CD8-positive, alpha-beta T cell (primary cell): ENCODE measurements at places on chromosomes 4 and X.

DNA sequence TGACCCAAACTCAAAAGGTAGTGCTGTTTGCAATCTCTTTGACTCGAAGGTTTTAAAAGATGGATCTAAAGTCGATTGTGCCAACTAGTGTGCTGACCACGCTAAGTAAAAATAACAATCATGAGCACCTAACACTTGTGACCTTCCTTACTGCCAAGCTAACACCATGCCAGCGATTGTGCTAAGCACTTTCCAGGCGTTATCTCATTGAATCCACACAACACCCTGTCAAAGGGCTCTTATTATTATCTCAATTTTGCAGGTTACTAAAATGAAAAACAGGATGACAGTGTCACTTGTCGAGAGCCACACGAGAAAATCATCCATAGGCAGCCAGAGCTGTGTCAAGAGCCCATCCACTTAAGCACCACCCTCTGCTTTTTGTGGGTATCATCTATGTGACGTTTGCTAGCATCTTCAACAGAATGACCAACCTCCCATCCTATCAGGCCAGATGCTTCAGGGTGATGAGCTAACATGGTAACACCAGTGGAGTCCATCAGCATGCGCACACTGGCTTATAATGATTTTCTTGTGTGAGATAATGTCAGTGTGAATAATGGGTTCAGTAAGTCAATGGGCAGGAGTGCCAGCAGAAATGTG lies 893 bp upstream of the GAB3 start:
- DNase-seq = no peak

DNA sequence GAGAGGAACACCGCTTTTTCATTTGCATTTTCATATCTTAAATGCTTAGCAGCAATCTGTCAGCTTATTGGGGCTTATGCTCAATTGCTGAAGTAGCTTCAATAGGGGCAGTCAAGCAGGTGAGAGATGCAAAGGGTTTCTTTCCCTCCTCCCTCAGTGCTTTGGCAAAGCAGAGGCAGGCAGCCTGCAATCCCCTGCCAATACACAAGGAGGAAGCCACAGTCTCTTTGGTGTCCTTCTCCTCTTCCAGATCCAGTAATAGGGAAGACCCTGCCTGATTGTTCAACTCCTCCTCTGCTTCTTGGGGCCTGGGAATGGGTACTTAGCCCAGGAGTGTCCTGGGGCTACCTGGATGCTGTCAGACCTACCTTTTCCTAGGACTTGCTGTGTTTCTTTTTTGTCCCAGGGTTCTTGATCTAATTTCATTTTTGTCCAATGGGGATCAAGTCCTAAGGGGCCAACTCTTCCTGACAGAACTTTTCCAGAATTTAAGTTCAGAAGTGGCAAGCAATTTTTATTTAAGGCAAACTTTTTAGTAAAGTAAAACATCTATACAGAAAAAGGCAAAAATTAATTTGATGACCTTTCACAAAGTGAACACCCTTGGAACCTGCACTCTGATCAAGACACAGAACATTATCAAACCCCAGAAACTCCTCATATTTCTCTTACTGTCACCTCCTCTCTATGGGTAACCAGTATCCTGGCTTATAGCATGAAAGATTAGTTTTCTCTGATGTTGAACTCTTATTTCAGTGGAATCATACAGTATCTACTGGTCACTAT lies 260.3 kb downstream of the PPP3CA start:
- no peak for DNase-seq

GRCh38 chr4:142660728-142661127 lies 185.4 kb downstream of the INPP4B start:
- no peak for DNase-seq

DNA sequence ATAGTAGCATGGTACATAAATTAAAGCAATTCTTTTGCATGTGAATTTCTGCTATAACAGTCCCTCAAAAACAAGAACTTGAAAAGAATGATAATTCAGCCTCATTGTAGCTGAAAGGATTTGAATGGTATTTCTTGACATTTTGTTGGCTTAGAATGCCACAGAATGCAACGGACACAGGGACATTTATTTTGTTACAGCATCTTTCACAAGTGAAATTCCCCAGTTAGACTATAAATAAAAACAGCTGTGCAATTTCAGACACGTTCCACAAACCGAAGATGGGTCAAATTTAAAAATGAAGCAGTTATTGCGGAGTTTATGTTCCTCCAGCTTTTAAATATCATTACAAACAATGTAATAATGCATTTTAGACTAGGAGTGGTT lies 82.8 kb upstream of the AMELX start:
- no peak for DNase-seq

GRCh38 chrX:43968359-43968781 lies 4.8 kb downstream of the NDP start:
- no peak for DNase-seq

- no peak for DNase-seq
Observed at GRCh38 chrX:30278365-30278764, 30.8 kb downstream of the NR0B1 start.

- DNase-seq = no peak
Observed at GRCh38 chr4:97720869-97721432, 422.3 kb downstream of the STPG2 start.

GRCh38 chr4:7863911-7864681 lies 75.6 kb downstream of the AFAP1 start:
- DNase-seq = no peak

DNA sequence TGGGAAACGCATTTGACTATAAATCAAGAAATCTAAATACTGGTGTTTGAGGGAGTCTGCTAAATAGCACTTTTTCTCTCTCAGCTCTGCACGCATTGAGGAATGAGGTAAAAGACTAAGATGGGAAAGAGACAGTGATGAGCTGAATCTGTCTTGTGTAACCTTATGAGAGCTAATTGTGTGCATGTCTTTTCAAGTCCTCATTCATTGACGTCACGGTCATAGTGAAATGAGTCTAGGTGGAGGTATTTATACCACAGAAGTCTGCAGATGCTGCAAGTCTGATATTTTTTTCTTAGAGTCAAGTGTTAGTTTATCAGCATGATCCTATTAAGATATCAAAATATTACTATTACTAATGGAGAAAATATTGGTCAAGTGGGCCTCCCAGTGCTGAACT lies 361.5 kb upstream of the HS3ST1 start:
- no peak for DNase-seq

DNA sequence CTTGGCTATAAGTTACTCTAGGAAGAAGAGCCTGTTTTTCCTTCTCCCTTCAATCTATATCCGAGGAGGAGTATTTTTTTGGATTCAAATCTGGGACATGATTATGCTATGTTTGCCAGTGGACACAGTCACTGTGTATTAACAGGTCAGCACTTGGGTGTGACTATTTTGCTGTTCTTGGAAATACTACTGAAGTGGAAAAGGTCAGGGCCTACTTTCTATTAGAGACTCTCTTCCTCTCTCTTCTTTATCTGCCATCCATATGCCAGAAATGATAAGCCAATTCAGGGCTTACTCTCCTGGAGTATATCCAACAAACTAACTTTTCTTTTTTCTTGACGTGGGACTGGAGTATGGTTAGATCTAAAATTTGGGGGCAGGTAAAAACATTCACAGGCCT lies 40.5 kb downstream of the MID1IP1 start:
- no peak for DNase-seq

GRCh38 chrX:120514236-120514635 lies 45.1 kb upstream of the LAMP2 start:
- no peak for DNase-seq

GRCh38 chrX:107978707-107979307 lies 3.4 kb downstream of the TEX13B start:
- DNase-seq = no peak

GRCh38 chr4:110639207-110640090 lies 16.6 kb upstream of the PITX2 start:
- DNase-seq = no peak

DNA sequence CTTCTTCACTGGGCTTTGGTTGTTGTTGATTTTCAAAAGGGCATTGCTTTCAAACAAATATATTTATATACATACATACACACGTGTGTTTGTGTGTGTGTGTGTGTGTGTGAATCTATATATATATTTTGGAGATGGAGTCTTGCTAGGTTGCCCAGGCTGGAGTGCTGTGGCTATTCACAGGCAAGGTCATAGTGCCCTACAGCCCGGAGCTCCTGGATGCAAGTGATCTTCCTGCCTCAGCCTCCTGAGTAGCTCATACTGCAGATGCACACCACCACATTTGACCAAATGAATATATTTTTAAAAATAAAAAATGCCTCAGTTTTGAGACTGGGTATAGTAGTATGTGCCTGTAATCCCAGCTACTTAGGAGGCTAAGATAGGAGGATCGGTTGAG lies 34.4 kb downstream of the FRAS1 start:
- DNase-seq = no peak

DNA sequence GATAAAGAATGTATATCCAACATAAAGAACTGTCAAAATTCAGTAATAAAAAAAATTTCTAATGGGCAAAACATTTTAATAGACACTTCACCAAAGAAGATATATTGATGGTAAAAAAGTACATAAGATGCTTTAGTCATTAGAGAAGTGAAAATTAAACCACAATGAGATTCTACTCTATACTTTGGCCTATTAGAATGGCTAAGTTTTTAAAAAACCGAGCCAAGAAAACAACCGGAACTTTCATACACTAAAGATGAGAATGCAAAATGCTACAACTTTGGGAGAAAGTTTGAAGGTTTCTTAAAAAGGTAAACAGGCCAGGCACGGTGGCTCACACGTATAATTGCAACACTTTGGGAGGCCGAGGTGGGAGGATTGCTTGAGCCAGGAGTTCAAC lies 20.8 kb downstream of the CNOT6L start:
- no peak for DNase-seq

GRCh38 chr4:117814277-117815246 lies 219.7 kb upstream of the NDST3 start:
- no peak for DNase-seq

- DNase-seq = no peak
Observed at GRCh38 chr4:99438405-99438780, 3.3 kb upstream of the ADH7 start.

GRCh38 chrX:130385520-130385919 lies at the start of gene GPR119:
TSS of gene GPR119 (minus strand) at chrX:130385674. CDS start at chrX:130385447, 227 bp downstream.
- no peak for DNase-seq

GRCh38 chr4:30801876-30802275 lies 81.7 kb downstream of the PCDH7 start:
- no peak for DNase-seq

DNA sequence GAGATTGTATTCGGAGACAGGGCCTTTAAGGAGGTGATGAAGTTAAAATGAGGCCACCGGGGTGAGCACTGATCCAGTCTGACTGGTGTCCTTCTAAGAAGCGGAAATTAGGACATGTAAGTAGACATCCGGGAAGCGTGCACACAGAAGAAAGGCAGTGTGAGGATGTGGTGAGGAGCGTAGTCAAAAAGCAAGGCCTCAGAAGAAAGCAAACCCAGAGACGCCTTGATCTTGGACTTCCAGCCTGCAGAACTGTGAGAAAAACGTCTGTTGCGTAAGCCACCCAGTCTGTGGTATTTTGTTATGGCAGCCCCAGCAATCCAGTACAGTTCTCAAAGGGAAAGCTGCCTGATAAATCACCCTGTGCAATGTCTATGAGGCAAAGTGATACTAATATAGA lies 153.5 kb downstream of the KCNIP4 start:
- peak; percentile 54 for DNase-seq

DNA sequence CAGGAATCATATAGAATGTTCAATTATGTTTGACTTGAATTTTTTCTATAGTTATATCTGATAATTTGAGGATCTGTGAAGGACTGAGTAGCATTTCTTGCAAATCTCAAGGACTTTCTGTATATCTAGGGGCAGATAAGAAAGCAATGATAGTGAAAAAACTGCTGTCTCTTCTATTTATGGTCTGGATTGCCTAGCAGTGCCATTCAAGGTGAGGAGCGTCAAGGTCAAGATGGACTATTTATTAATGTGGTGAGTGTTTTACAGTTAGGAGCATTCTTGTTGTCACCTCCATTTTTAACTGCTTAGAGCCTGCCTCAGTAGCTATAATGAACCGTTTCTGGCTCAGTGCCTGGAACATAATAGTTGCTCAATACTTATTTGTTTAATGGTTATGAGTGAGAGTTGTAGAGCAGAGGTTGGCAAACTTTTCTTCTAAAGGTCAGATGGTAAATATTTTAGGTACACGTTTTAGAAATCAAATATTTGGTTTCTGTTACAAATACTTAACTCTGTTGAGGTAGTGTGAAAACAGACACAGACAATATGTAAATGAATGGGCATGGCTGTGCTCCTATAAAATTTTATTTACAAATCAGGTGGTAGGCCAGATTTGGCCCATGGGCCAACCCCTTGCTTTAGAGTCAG lies 523.2 kb upstream of the IGFBP7 start:
- DNase-seq = no peak

GRCh38 chr4:76546327-76546726 lies 111.3 kb downstream of the SHROOM3 start:
- DNase-seq = no peak

DNA sequence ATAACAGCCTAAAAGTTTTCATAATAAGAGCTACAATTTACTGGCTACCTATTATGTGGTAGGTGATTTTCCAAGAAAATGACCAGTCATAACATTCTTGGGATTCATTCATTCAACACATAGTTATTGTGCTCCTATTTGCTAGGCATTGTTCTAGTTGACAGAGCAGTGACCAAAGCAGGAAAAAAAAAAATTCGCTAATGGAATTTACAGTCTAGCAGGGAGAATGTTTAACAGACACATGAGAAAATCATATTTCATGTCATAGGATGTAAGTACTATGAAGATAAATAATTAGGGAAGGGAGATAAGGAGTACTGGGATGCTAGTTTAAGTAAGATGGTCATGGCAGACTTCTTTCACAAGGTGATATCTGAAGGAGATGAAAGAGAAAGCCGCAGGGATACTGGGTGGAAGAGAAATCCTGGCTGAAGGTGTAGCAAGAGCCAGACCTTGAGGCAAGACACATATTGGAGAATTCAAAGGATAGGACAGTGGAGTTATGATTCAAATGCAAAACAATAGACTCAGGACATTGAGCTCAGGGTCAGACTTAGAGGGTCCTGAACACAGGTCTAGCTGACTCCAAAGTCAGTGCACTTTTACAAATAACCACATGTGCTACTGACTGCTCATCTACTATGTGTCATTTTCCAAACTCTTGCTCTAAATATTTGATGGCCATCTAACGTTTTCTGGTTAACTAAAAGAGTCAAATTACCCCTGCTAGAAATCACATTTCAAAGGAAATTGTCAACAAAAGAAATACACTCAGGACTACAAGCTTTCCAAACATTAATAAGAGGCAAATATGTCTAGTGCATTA lies 20.4 kb downstream of the SPCS3 start:
- DNase-seq = no peak

GRCh38 chr4:73067971-73068394 lies 1.5 kb downstream of the COX18 start:
- no peak for DNase-seq

DNA sequence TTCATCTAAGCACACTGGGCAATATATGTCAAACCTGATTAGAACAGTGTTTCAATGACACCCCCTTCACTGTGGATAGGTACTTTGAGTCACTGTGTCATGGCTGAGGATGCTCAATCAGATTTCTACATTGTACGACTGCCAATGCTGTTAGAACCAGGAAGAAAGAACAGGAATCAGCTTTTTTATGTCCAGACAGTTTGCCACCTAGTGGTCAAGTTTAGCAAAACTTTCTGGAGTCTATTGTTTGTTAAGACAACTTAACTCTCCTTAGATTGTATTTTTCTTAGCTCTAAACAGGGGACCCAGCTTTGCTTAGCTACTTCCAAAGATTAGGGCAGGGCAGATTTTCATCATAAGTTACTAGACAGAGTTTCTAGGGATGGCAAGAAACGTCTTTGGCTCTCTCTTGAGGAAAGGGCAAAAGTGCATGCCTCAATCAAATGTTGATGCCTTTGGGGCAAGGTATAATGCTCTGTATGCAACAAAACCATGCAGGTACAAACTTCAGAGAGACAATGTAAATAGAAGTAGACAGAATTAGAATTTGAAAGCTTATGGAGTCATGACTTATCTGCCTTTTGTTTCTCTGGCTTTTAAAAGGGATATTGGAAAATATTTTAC lies 40.5 kb upstream of the BMP3 start:
- no peak for DNase-seq
